ENCODE measurements at places on chromosomes 12 and 14.
A peak's percentile ranks its signal among the peaks of the same experiment; 100 is the strongest.

DNA sequence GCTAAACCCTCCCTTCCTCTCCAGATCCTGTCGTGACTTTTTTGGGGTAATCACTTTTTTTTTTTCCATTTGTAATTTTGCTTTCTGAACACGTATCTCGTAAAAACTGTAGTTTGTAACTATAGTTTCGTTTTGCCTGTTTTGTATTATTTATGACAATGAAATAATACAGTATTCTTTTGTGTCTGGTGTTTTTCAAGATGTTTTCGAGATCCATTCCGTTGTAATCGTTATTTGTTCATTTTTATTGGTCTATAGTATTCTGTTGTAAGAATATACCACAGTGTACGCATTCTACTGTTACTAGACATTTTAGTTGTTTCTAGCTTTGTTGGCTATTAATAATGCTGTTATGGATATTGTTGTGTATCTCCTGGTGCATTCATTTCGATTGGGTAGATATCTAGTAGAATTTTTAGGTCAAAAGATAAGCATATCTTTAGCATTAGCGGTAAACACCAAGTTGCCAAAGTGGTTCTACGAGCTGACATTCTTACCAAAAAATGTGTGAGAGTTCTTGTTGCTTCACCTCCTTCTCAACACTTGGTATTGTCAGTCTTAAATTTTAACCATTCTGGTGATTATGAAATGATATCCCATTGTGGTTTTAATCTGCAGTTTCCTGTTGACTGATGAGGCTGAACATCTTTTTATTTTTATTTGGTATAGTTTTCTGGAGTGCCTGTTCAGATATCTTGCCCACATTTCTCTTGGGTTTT is 92.3 kb upstream of the EVL start:
- no peak for DNase-seq

DNA sequence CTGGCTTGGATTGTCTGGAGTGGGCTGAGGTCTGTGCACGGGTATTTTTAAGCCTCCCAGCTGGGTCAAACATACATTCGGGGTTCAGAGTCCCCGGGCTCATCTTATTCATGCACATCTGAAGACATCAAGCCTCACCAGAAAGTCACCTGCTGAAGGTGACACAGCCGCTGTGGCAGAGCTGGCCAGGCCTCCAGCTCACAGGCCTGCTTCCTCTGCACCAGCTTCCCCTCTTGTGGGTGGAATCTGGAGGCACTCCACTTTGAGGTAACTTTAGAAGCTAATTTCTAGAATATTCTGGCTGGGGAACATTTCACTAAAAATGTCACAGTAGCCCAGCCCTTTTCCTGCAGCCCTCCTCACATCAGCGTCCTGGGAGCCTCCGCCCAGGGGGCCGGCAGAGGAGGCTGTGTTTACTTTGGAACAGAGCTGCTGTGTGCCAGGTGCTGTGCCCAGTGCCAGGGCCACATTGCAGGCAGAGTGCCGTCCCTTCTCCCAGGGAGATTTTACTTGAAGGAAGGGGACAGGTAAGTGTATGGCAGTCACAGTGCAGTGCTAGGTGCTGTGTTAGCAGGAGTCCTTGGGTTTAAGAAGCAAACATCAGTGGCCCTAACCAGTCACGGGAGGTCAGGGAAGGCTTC is 62.2 kb downstream of the TSPAN11 start:
- no peak for DNase-seq

- DNase-seq: no peak
These were observed 2.9 kb downstream of the SERPINA10 start for GRCh38 chr14:94290197-94290596.

DNA sequence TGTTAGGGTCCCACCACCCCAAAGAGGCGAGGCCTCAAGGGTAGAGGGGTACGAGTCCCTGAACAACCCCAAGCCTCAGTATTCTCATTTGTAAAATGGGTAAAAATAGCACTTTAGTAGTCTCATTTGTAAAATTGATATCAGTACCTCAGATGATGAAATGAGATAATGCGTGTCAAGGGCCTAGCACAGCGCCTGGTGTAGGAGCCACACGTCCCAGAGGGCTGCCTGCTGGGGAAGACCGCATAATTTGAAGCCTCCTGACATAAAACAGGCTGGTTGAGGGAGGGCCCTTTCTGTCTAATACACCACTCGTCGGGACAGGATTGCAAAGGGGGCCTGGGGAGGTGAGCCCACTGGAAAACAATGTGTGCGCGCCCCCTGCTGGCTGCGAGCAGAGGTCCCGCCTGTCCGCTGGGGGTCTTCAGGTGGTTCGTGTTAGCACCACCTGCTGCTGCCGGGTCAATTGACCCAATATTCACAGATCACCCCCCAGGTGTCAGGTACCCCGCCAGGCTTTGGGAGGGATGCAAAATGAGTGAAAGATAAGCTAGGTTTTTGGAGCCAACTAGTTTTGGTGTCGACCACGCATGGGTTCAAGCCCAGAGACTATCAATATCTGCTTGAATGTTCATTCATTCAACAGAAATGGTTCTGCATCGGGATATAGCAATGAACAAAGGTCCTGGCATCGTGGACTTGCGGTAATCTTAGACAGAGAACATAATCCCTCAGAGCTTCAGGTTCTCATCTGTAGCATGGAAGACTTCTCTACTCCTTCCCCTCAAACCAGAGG is 24.7 kb upstream of the IRF2BPL start:
- peak; percentile 74 for DNase-seq

- no peak for DNase-seq
These were observed 116.0 kb upstream of the RTL1 start for GRCh38 chr14:101019541-101019940.

- DNase-seq: no peak
These were observed 195.8 kb downstream of the SLC25A21 start for GRCh38 chr14:36976571-36977023.

GRCh38 chr12:47616440-47616839 is 89.4 kb downstream of the RPAP3 start:
- no peak for DNase-seq

DNA sequence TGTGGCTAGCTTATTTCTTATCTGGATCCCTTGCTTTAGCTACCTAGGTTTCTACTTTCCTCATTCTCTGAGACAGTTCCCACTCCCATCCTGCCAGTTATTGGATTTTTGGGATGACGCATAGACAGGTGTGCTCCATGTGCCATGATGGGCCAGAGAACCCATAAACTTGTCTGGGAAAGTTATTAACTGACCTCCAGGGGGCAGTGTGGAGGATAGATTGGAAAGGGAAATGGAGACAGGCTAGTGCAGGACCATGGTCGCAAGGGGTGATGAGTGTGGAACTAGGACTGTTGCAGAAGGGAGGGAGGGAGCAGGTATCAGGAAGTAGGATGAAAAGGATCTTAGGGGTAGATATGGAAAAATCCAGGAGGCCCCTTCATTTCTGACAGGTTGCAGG is 80.3 kb downstream of the ESRRB start:
- DNase-seq: peak; percentile 10

DNA sequence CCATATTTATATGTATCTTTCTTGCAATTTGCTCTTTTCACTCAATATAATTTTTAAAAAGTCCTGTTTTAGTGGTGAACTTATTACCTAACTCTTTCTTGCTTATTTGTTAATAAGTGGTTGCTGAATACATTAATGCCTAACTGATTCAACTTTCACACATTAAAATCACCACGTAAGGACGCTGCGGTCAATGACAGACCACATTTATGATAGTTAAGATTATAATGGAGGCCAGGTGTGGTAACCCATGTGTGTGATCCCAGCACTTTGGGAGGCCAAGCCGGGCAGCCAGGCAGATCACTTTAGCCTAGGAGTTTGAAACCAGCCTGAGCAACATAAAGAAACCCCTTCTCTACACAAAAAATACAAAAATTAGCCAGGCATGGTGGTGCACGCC is 37.0 kb downstream of the WDR89 start:
- DNase-seq: no peak
